Hypothalamus (tissue), 51 donors: ENCODE measurements at places on chromosomes 6 and 20.

DNA sequence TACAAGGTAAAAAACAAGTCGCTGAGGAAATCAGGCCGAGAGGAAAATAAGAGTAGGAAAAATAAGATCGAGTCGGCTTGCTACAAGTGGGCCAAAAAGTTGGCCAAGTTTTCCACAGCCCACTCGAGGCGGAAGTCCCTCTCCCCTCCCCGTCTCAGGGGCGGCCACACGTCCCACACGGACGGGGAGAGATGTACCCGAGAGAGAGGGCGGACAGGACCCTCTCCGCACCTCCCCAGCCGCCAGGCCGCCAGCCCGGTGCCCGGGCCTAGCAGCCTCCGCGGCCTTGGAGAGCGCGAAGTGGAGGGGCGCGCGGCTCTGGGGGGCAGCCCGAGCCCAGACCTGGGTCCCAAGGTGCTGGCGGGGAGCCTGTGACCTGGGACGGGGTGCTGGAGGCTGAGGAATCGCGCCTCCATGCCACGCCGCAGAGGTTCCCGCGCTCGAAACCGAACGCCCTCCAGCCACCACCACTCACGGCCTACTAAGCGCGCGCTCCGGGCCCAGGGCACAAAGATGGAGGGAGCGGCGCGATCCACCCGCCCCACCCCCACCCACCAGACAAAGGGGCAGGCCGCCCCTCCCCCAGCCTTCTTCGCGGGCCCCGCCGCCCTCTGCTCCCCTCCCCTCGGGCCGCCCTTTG, 1.9 kb upstream of the HMGA1 start:
- DNase-seq = no peak

DNA sequence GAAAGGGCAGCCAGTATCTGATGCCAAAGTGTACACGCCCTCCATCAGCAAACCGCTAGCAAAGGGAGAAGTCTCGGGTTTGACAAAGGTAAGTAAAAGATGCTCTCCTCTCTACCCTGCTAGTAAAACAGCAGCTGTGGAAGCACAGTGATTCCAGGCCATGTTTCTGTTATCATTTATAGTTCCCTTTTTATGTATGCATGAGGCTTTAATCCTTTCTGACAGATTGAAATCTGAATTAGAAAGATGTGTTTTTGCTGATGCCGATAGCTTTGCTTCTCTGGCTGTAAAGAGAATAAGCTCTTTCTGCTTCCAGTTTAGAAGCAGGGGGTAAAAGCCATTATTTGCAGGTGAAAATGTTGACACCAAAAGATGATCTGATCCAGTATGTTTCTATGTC, 392.4 kb upstream of the SOX4 start:
- no peak for DNase-seq

DNA sequence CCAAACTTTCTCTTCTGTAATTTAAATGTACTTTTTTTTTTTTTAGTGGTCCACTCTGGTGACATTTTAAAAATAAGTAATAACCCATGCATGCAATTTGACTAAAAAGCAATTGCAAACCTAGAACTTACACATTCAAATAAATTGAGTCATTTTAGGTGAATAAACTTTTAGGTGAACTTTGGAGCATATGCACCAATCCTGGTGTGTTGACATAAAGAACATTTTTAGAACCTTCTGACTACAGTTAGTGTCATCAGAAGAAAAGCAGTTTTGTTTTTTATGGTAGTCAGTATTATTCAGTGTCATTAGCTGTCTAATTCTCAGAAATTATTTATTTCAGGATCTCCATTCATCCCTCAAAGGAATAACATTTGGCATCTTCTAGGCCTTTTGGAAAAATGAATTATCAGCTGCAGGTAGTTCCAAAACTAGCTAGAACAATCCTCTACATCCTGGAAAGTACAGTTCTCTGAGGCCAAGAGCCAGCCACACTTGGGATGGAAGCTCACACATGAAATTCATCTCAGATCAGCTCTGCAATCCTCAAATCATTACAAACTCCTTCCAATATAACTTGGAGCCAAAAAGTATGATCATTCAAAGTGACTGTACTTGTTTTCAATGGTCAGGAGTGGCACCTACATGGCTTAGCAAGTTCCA, 38.5 kb upstream of the SIM1 start:
- no peak for DNase-seq

DNA sequence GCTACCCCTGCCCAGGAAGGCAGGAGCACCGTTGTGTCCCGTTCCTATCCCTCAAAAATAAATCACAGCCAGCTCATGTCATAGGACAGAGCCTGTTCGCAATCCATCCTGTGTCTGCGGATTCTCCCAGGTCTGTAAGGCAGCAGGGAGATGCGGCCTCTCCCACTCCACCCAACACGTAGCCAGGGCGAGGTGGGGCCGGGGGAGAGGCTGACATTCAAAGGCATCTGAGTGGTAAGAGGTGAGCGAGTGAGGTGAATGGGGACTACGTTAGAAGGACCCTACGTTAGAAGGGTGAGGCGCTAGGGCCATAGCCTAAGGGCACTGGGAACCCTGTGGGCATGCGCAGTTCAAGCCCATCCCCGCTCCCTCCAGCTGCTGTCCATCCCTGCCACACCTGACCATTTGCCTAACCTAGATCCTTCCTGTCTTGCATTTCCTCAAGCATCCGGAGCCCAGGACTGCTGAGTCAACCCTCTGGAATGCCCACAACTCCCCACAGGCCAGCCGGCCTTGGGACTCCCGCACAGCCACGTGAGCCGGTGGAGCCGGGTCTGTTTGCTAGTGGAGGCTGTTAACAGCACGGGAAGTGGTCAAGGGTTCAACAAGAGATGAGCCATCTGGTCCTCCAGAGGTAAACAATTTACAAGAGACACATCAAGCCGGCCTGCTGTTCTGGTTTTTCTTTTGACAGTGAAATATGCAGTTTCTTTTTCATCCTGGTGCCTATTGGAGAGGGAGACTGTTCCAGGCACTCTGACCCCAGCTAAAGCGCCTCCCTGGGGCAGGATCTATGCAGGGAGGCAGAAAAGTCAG, 45.9 kb downstream of the RIPOR3 start:
- DNase-seq = no peak

GRCh38 chr20:46128310-46129151, 10.4 kb downstream of the CD40 start:
- no peak for DNase-seq

- no peak for DNase-seq
Observed at GRCh38 chr6:145469021-145469420, 266.3 kb downstream of the EPM2A start.

DNA sequence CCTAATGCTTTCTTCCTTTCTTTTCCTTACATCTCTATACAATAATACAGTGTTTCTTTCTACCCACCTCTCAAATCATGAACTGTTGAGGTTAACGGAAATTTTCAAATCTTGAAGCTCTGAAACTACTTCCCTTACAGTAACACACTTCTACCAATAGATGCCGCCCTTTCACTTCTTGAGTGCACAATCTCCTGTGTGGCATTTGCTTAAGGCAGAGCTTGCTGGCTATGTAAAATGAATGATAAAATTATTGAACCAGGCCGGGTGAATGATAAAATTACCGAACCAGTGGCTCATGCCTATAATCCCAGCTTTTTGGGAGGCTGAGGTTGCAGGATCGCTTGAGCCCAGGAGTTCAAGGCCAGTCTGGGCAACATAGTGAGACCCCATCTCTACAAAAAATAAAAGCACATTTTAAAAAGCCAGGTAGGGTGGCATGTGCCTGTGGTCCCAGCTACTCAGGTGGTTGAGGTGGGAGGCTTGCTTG, 56.8 kb downstream of the KCNS1 start:
- peak; percentile 78 for DNase-seq
